ENCODE measurements at places on chromosomes 3 and 15. TPM values are rescaled to one million over a fixed set of nuclear protein-coding genes. Genes with fewer than 3 reads are reported as not detected.

COL6A5 gene
- total RNA-seq: not detected

OCA2 gene
- total RNA-seq: not detected

GOLGA6L9 gene
- 1.4 TPM for total RNA-seq

GREM1 gene
- 0.20 TPM for total RNA-seq

RLBP1 gene
- total RNA-seq: not detected

WDR49 gene
- 0.87 TPM for total RNA-seq

GATA2 gene
- total RNA-seq: 20.7 TPM

- DNase-seq: no peak
These were observed 4.5 kb downstream of the UROC1 start for GRCh38 chr3:126512916-126513650.

GRCh38 chr15:68315035-68315434, 37.5 kb downstream of the FEM1B start:
- DNase-seq: no peak

DNA sequence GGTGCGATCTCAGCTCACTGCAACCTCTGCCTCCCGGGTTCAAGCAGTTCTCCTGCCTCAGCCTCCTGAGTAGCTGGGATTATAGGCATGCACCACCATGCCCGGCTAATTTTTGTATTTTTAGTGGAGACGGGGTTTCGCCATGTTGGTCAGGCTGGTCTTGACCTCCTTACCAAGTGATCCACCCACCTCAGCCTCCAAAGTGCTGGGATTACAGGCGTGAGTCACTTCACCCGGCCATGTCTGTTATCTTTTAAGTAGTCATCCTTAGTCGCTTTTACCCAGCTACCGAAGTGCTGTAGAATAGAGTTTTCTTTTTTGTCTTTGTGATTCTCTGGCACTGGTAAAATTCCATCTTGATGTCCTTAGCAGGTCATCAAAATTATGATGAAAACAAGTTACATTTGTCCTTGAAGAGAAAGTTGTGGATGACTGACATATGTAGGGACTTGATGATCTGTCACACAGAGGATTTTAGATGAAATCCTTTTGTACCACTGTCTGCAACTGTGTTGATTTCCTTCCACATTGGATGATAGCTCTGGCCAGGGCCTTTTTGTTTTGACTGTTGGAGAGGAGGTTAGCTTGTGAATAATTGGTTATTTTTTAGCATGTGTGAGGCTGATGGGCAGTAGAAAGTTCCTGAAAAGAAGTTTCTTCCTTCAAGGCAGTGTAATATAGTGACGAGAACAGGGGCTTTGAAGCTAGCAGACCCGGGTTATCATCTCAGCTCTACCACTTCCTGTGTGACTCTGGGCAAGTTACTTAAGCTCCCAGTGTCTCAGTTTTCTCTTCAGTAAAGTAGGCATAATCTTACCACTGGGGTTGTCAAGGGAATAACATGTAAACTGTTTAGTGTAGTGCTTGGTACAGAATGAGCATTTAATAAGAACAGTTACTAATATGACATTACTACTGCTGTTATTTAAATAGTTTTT, 18.8 kb downstream of the ATG7 start:
- no peak for DNase-seq

DNA sequence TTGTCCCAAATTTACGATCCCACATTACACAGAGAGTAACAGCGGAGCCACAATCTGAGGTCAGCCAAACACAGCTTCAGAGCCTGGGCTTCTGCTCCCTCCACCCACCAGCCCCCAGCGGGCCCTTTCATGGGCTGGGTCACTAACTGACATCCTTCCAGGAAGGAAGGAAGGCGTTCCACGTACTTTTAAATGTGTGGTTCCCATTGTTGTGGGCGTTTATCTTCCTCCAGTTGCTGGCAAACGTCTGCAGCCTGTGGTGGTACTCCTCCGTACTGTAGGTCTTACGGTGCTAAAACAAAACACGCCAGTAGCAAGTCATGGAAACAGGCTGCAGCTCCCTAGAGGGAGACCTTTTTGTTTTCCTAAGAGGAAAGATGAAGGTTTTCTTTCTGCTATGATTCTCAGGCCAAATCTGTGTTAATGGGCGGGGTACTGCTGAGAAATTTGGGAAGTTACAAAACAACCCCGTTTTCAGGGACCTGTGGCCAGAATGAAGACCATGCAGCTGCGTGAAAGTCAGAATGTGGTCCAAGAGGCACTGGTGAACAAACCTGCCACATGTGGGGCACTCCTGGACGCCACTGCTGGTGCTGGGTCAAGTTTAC, 7.6 kb downstream of the CTSH start:
- DNase-seq: peak; percentile 64

DNA sequence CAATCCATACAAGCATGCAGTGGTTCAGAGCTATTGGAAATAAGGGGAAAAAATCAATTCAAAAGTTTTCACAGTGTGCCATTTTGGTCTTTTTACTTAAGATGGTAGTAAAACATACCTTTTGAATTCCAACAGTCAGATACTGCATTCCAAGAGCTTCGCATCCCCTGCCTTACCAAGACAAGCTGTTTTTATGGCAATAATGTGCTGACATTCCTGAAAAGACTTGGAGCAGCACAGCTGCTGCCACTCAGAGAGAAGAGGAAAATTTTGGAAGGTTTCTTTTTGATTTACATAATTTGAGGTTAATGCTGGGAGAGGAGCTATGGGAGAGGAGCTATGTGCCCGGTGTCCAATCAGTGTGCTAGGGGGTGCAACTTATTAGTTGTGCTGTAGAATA, 148.3 kb downstream of the FEZF2 start:
- DNase-seq: no peak

DNA sequence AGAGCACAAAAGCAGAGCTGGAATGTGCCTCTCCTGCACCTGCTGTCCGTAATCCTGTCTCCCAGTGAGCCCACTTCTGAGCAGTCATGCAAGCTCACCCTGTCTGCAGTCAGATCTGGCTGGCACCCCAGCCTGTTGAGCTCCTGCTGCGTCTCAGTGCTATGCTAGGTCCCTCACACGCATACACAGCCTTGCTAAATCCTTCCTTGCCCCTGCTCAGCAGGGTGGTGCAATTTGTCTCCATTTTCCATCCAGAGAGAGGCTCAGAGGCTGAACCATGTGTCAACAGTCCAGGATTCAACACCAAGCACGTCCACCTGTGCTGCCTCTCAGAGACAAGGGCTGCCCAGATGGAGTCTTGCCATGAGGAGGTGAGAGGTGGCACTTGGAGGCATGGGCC, 11.0 kb downstream of the POMGNT2 start:
- DNase-seq: no peak

DNA sequence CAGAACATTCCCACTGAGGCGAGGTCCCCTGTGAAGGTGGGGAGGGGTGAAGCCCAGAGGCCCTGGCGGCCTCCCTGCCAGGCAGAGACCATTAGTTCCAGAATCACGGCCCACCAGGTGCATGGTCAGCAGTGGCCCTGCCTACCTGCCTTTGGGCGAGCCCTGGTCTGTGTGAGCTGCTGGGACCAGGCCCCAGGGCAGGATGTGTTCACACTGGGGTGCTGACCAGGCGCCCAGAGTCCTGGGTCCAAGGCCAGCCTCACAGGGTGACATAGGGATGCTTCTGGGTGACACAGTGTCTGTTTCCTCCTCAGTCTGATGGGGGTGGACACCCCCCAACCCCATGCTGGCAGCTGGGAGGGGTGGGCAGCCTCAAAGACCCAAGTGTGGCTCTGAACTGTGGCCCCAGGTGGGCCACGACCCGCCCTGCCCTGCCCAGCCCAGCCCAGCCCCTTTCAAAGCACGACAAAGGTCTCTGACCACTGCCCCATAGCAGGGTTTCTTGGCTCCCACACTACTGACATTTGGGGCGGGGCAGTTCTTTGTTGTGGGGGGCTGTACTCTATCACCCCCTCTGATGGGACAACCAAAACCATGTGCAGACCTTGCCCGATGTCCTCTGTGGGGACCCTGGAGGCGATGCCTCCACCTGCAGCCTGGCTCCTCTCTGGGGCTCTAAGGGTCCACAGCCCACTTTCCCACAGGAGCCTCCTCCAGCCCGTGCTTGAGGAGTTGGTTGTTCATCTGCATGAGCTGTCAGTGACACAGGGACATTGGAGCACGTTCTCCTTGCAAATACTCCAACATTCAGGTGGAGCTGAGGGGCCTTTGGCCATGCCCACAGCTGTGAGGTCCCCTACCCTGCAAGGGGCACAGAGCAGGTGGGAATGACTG, 44.8 kb upstream of the SLC41A3 start:
- DNase-seq: no peak

DNA sequence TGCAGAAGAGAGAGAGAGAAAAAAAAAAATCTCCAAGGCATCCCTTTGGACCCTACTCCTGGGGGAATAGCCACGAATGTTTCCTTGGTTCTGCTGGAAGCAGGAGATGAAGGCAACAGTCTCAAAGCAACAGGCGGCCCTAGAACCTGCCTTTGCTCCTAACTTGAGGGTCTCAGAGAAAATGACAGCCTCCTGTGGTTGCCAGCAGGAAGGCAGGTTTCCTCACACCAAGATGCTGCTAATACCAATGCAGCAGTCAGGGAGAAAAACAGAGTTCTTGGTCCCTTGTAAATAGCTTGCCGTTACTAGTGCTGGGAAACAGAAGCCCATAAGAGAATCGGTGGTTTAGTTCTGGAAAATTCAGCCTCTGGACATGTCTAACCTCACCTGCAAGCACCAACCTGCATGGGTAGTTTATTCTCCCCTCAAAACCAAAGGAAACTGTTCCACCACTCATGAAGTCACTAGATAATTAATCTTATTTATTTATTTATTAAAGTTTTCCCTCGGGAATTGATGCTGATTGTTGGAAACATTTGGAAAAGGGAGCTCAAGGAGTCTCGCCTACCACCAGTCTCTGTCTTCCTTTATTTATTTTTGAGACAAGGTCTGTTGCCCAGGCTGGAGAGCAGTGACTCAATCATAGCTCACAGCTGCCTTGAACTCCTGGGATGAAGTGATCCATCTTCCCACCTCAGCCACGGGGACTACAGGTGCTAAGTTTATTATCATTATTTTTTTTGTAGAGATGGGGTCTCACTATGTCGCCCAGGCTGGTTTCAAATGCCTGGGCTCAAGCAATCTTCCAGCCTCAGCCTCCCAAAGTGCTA, 883 bp upstream of the FRMD4B start:
- no peak for DNase-seq

GRCh38 chr3:127674790-127675189, 2.0 kb downstream of the ABTB1 start:
- DNase-seq: no peak

GRCh38 chr3:138007898-138008297, 2.1 kb upstream of the CLDN18 start:
- no peak for DNase-seq

GRCh38 chr3:179589143-179589542, 15.3 kb downstream of the MRPL47 start:
- DNase-seq: no peak

GRCh38 chr3:54427501-54427900, 305.1 kb downstream of the CACNA2D3 start:
- DNase-seq: no peak

- no peak for DNase-seq
These were observed 269.7 kb upstream of the ATP10A start for GRCh38 chr15:26132811-26133210.

- no peak for DNase-seq
These were observed 43.0 kb upstream of the IDH2 start for GRCh38 chr15:90145259-90145658.

GRCh38 chr3:839981-840380, 252.8 kb upstream of the CNTN6 start:
- DNase-seq: no peak

- DNase-seq: no peak
These were observed 56.2 kb downstream of the ZNF445 start for GRCh38 chr3:44421280-44421679.

- DNase-seq: no peak
These were observed 16.9 kb upstream of the PRKCI start for GRCh38 chr3:170205302-170205701.

GRCh38 chr15:101045835-101046691, 126.9 kb downstream of the LRRK1 start:
- DNase-seq: no peak

DNA sequence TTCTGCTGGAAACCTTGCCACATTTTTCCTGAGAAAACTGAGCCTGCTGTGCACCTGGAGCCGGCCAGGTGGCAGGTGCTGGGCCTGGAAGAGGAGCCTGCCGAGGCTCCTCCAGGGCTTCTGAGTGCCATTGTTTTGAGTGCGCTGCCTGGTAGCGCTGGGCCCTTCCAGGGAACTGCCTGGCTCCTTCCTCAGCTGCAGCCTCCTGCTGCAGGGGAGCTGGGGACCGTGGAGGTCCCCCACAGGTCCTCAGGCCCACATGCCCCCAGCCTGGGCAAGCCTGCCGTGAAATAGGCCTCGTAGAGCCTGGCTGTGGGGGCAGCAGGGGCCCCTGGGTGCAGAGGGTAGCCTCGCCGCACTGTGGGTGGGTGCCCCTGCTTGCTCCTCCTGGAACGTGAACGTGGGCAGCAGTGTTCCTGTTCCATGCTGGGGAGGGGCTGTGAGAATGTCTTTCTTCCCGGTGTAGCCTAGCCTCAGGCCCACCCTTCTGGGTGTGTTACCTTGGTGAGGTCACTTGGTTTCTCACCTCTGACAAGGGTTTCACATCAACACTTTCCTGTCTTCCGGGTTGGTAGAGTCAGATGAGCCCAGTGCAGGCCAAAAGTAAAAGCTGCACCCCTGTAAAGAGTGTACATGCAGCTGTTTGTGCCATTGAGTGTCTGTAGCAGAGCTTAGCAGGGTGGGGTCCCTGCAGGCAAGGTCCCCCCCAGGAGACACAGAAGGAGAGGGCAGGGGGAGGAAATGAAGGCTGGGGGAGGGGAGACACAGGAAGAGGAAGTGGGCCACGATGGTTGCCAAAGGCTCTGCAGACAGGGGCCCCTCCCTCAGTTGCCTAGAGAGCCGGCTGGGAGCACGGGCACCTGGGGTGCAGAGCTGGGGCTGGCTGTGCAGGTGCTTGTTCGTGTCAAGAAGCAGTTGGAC, 34.5 kb downstream of the KLF13 start:
- DNase-seq: peak; percentile 48

- peak; percentile 29 for DNase-seq
These were observed 41.6 kb upstream of the GALNT15 start for GRCh38 chr3:16132928-16133327.

- no peak for DNase-seq
These were observed 43.0 kb downstream of the SLCO3A1 start for GRCh38 chr15:91896341-91897055.

- no peak for DNase-seq
These were observed 561.7 kb upstream of the ALCAM start for GRCh38 chr3:104805042-104805441.

- DNase-seq: no peak
These were observed 18.2 kb downstream of the ATRIP start for GRCh38 chr3:48464713-48465221.

GRCh38 chr15:88634449-88634848, 4.4 kb upstream of the ISG20 start:
- DNase-seq: no peak

DNA sequence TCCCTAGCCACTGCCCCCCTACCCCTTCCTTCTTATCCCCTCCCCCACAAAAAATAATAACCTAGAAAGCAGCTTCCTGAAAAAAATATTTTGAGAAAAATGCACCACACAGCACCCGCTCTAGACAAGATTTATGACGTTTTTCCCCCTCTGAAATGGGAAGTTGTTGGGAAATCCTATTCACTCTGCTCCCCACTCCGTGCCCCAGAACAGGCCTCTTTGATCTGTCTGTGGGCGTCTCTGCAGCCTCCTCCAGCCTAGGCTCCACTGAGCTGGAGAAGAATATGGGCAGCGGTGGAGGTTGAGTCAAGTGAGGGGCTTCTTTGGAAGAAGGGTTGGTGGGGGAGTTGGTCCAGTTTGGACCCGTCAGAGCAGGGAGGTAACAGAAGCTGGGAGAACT, 28.5 kb upstream of the POLG start:
- no peak for DNase-seq

- DNase-seq: no peak
These were observed 120.6 kb upstream of the EPHA3 start for GRCh38 chr3:88986834-88987233.
